ENCODE measurements at places on chromosomes 13 and 19.

DNA sequence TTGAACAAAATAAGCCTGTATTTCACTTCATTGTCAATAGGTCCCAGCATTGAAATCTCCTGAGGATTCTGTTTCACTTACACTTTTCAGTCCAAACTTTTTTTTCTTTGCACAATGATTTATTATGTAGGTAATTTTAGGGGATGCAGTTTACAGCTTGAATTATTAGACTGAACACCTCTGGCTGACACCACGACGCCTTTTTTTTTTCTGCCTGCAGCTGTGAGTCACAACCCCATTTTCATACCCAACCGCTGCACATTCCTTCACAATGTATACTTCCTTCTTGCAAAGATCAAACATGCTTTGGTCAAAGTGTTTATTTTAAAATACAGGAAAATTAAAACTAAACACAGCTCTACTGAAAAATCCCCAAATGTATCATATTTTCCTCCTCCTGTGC lies 11.4 kb downstream of the ZIC2 start:
- DNase-seq: no peak

- DNase-seq: no peak
Observed at GRCh38 chr13:31614704-31615103, 124.6 kb upstream of the RXFP2 start.

- no peak for DNase-seq
Observed at GRCh38 chr13:102869948-102870676, 24.3 kb downstream of the ERCC5 start.

GRCh38 chr13:43030548-43030947 lies 7.2 kb downstream of the DNAJC15 start:
- DNase-seq: no peak
